Hypothalamus (tissue), 51 donors: ENCODE measurements at places on chromosomes 12 and 14.

- no peak for DNase-seq
Measured at GRCh38 chr14:98154254-98154653, 1117.7 kb downstream of the BCL11B start.

DNA sequence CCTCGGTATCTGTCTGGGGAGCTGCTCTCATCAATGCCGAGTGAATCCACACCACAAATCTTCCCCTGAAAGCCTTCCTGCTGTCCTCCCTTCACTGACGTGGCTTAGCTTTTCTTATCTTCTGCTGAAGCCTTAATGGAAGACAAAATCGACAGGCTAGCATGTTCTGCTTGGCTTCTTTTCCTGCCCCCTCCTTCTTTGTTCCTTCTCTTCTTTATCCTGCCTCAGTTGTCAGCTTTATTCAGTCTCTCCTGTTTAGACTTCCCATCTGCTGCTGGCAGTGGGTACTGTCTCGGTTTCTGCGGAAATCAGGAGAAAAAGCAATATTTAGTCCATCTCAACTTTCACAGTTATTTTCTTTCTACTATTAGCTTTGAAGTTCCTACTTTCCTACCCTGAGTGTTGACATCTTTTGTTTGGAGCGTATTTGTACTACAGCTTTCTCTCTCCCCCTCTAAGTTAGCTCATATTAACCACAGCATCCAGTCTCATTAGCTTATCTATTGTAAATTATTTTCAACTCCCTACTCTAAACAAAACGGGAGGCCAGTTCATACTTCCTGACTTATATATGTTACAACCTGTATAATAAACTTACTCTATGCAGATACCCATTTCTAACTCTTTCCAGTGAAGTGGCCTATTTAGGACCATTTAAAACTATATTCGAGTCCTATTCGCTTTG is 226.0 kb downstream of the DACT1 start:
- no peak for DNase-seq

DNA sequence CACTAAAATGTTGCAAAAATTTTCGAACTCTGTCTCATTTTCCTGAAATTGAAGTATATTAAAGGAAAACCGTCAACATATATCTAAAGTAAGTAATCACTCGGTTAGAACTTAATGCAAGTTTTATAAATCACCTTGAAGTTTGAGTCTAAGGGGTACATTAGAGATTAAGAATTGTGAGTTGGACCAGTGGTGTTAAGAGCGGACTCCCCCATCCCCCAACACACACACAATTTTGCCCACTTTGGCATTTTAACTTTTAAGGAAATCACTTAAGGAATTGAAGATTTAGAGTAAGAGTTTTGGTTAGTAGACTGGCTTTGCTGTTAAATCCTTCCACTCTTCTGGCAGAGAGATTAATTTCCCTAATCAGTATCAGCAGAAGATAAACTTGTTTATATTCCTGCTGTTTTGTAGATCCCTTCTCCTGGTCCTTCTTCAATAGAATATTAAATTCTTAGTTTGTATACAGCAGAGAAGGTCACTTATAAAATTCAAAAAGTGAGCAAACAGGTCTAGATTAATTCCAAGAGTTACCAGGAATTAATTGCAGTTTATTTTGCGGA is 1.5 kb downstream of the HIF1A start:
- peak; percentile 4 for DNase-seq

GRCh38 chr12:69105101-69105962 is 134.0 kb upstream of the CPSF6 start:
- DNase-seq: no peak

DNA sequence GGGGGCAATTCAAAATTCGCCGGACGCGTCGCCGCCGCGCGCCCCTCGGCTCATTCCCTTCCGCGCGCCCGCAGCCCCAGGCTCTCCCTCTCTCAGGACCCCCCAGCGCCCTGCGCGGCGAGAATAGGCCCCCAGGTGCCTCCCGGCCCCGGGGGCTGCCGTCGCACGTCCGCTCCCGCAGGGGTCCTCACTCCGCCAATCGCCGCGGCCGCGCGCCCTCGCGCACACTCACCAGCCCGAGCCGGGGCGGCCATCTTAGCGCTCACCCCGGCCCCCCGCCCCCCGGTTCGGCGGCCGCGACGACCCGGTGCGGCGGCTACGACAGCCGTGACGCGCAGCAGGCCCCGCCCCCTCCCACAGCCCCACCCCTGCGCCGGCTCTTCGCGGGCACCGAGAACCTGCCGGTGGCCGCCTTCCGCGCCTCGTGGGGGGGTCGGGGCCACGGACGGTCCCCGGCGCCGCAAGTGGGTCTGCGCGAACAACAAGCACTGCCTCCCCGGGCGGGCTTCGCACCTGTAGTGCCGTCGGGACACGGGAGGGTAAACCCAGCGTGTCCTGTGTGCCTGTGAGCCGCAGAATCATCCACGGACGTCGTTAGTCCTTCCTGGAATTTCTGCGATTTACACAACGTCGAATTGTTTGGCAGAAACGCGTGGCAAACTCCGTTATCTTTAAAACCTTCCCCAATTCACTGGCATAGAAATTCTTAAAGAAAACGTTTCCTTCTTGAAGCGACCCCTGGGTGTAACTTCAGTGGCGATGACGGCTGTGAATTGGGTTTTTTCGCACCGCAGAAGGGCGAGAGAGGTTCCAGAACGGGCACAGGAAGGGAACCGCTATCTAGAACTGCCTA is 2.5 kb downstream of the USP44 start:
- DNase-seq: peak; percentile 23

DNA sequence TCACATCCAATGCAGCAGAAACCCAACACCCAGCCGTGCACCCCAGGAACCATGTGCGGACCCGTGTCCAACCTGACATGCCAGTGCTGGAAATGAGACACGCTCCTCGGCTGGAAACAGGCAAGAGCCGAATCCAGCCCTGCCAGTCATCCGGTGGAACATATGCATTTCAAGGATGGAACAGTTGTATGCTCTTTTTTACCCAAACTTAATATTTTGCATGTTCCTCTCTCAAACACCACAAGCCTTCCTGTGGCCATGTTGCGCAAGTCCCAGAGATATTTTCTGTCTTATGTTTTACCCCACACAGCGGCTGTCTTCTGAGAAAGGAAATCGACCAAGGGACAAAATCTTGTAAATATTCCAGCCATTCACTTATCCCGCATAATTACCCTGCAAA is 196.9 kb downstream of the BCL11B start:
- DNase-seq: no peak

- DNase-seq: no peak
Measured at GRCh38 chr12:52259657-52260243, 14.7 kb upstream of the KRT86 start.

GRCh38 chr12:8446642-8447547 is 8.9 kb upstream of the CLEC6A start:
- DNase-seq: no peak

DNA sequence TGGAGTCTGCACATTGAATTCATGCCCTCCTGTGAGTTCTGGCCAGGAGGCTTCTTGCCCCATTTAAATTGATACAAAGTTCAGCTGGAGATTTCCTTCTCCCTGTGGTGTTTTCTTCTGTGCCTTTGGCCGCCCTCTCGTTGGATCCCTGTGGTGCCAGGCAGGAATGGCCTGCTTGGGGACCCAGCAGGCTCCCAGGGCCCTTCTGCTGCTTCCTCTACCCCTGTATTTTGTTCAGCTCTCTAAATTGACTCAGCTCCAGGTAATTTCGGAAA is 197.2 kb downstream of the FOXA1 start:
- DNase-seq: no peak

DNA sequence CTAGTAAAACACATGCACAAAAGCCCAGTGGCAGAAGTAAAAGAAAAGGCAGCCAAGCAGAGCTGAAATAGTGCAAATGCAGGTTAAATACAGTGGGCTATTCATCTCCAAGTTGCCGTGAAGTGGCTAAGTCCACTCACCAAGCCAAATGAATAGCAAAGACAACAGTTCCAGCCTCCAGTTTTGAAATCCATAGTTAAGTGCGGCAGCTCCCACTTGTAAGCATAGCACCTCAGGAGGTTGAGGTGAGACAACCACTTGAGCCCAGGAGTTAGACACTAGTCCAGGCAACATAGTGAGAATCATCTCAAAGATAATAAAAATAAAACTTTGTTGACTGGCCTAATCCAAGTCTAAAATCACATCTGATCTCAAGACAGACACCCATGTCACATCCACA is 9.8 kb upstream of the PHLDA1 start:
- no peak for DNase-seq

DNA sequence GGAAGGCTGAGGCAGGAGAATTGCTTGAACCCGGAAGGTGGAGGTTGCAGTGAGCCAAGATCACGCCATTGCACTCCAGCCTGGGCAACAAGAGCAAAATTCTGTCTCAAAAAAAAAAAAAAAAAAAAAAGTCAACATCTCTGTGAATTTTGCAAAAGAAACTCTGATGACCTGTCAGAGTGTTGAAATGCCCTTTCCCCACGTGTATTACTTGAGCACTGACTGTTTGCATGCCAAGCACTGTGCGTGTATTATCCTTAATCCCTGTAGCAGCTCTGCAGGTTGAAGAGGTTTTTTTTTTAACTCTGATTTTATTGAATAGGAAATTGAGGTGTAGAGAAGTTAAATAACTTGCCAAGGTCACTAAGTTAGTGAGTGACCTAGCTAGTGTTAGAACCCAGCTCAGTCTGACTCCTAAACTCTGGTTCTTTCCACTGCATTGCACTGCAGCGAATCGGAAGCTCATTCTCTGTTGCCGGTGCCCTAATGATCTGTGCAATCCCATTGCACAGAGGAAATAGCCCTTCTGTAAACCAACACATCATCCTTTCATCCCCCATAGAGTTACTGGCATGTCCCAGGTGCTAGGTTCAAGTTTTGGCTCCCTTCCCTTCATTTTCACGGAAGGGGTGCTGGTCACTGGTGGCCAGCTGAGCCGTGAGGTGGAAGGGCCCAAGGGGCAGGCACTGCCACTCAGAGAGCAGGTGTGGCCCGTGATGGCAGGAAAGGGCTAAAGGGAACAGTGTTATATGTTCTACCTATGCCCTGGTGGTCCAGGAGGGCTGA is 122.3 kb downstream of the EML1 start:
- DNase-seq: no peak

DNA sequence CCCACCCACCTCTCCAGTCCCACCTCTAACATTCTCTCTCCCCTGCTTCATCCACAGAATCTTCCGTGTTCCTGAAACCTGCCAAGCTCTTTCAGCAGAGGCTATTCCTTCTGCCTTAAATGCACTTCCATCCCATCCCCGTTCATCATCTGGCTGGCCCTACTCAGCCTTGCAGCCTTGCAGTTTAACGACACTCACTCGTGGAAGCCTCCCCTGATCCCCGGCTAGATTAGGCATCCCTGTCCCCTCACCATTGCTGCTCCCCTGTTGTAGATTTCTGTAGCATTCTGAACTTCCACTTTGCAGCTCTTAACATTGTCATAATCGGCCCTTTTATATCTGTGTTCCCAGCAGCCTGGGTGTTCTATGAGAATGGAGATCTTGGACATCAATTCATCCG is 280.5 kb upstream of the NOS1 start:
- no peak for DNase-seq

GRCh38 chr14:56811593-56812363 is 1.5 kb upstream of the OTX2 start:
- DNase-seq: no peak

GRCh38 chr12:92657770-92658169 is 45.0 kb upstream of the PLEKHG7 start:
- DNase-seq: no peak

- peak; percentile 46 for DNase-seq
Measured at GRCh38 chr14:73758392-73759182, 44.4 kb upstream of the PNMA1 start.

GRCh38 chr12:124823272-124823970 is 40.2 kb downstream of the SCARB1 start:
- DNase-seq: no peak

DNA sequence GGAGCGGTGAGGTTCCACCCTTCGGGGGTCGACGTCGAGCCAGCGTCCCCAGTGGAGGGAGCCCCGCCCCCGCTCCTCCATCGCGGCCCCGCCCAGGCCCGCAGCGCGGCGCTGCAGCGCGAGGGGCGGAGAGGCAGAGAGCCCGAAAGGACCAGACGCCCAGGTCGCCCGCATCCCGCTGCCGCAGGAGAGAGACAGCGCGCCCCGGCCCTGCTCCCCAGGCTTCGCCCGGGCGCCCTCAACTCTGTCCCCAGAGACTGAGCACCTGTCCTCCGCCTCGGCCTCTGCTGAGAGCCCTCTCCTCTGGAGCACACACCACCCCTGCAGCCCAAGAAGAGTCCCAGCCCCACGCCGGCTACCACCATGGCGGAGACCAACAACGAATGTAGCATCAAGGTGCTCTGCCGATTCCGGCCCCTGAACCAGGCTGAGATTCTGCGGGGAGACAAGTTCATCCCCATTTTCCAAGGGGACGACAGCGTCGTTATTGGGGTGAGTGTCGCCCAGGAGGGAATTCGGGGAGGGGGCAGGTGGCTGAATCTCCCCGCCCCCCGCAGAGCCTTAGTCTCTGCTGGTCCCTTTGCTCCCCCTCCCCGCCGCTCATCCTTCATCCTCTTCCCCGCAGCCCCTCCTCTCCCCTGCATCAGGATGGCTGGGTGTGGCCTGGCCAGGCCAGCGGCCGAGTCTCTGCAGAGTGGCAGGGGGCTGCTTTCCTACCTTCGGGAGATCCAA is at the start of gene KIF5A:
Gene KIF5A, plus strand, starts transcription at position 136 of the 732 bp plus-strand sequence. Its CDS starts 228 bp downstream, at position 364.
- peak; percentile 30 for DNase-seq

DNA sequence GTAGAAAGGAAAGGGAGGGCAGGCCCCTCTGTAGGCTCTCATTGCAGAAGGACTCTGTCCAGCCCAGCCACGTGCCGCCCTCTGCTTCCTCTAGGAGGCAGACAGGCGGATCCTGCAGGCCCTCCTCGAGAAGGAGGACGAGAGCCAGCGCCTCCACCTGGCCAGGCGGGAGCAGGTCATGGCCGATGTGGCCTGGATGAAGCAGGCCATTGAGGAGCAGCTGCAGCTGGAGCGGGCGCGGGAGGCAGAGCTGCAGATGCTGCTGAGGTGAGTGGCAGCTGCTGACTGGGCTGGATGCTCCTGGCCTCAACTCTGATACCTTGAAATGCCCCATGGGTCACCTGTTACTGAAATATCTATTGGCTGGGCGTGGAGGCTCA is 10.9 kb downstream of the TCHP start:
- DNase-seq: no peak

GRCh38 chr12:1857821-1858220 is 37.5 kb downstream of the LRTM2 start:
- DNase-seq: no peak

DNA sequence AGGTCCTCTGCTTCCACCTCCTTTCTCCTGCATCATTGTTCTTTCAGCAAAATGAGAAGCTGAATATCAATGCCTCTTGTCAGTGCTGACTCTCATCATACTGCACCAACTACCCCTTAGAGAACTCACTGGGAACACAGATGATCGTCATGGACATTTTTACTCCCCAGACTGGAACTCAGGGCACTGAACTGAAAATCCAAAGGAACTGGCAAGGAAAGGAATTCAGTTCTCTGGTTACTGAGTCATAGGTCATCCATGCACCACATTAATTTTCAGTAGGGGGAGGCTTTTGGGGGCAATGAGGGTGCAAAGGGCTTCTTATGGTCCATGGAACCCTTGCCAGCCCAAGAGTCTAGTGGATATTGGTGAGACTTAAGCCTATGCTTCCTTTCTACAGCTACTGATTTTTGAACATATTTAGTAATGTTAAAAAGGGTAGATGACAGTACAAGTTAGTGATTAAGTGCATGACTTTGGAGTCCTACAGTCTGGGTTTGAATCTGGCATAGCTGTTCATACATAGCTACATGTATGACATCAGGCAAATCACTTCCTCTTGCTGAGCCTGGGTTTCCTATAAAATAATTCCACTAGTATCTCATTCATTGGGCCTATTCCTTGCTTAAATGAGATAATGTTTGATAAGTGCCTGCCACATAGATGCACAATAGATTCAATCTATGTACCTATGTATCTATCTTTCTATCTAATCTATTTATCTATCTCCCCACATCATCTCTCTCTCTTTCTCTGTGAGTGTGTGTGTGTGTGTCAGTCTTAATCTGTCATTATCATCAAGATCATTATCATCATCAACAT is 29.2 kb downstream of the BBS10 start:
- no peak for DNase-seq
